SJCRH30 (cell line): ENCODE measurements at places on chromosomes 11 and 22. TPM values are rescaled to one million over a fixed set of nuclear protein-coding genes. Genes with fewer than 3 reads are reported as not detected.

- DNase-seq: peak; percentile 36
These were observed 6.8 kb upstream of the GGA1 start for GRCh38 chr22:37601540-37602442.

The MMP13 gene
- not detected in 2 replicates for total RNA-seq

- DNase-seq: no peak
These were observed 39.9 kb upstream of the COMT start for GRCh38 chr22:19901577-19902244.

The ELF5 gene
- not detected in 2 replicates for total RNA-seq

DNA sequence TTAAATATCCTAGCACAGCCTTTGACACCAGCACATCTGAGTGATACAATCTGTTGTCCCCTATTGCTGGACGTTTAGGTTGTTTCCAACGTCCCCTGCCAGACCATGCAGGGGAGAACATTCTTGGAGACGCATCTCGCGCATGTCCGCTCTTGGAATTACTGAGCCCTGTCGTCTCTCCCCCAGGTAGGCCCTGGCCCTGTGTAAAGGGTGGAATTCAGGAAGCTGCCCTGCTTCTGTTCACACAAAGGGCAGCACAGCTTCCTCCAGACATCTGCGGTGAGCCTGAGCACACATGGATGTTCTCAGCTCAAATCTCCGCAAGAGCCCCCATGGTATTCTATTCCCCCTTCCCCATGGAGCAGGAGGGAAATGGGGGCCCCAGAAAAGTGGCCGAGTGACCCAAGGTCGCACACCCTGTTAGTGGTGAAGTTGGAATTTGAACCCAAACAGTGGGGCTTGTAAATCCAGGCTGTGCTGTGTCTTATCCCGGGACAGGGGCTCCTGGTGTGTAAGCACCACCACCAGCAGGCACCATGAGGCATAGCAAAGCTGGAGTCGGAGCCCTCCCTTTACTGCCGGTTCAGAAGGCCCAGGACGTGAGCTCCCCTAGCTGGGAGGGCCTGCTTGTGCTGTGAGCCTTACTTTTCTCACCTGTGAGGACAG lies 5.0 kb upstream of the FGF19 start:
- DNase-seq: no peak

The NPTXR gene
- 0.08 and 0.10 TPM in 2 replicates for total RNA-seq

GRCh38 chr22:49768951-49769690 lies 58.6 kb downstream of the BRD1 start:
- peak; percentile 92 for DNase-seq

GRCh38 chr11:129946256-129946655 lies 50.9 kb upstream of the NFRKB start:
- no peak for DNase-seq

DNA sequence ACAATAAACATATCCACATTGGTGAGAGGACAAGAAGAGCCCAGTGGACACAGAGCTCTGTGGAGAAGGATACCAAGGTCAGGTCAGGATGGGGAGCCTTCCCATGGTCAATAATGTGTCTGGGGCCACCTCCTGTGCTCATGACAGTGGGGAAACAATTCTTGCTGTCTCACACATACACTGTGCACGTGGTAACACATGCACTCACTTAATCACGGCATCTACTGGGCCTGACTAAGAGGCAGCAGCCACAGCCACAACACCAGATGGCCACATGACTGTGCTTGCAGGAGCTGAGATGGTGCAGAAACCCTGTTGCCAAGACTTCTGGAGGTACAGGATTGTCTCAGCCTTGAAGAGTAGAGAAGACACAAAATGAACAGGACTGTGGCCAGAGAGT lies 28.6 kb downstream of the C22orf42 start:
- no peak for DNase-seq

- no peak for DNase-seq
These were observed 18.9 kb upstream of the SUSD2 start for GRCh38 chr22:24162436-24162835.

DNA sequence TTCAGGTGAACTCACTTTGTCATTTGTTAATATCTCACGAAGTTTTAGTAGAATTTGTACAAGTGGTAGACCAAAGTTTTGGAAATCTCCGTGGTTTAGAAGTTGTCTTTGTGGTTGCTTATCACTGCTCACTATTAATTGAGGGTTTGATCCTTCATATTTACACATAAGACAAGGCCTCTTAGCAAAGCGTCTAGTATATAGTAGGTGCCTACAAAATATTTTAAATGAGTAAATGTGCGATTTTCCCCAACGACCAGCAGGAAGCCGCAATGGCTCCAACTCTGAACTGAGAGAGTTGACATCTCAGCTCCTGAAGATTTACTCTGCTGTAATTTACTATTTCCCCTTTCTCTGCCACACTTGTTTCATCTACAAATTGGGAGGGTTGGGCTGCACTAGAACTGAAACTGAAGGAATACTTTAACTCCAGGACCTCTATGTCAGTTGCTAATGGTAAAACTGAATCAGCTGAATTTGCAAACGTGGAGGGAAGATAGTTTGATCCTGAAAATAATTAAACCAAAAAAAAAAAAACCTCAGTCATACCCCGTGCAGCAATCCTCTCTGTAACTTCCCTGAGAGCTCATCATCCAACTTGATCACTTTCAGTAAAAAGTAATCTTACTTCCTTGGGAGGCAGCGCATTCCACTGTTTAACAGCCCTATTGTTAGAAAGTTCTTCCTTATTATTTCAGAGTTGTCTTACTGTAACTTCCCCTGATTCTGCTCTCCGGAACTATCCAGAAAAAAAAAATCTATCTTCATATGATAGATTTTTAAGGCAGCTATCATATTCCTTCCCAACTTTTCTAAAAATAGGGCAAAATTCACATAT lies 1.3 kb upstream of the SBF2 start:
- no peak for DNase-seq

The SDHD gene
- 90.3 and 98.1 TPM in 2 replicates for total RNA-seq

The LMO2 gene
- 0.63 and 1.2 TPM in 2 replicates for total RNA-seq

- DNase-seq: no peak
These were observed at the start of gene PARVG for GRCh38 chr22:44180706-44181032. PARVG (plus strand) TSS chr22:44180925; CDS start chr22:44183330, 2,405 bp downstream.

The IMMP1L gene
- total RNA-seq: 73.8 and 82.6 TPM in 2 replicates
